ENCODE measurements at places on chromosomes 7 and 10. TPM values are rescaled to one million over a fixed set of nuclear protein-coding genes. Genes with fewer than 3 reads are reported as not detected.

Gene UCMA
- total RNA-seq, result not detected

Gene NRP1
- total RNA-seq, result 51.2 TPM

Gene HIBADH
- total RNA-seq, result 33.2 TPM

Gene WDR11
- 76.0 TPM for total RNA-seq

Gene GRID1
- total RNA-seq, result 0.22 TPM

Gene SLC29A4
- total RNA-seq, result 33.9 TPM

Gene GOLGA7B
- total RNA-seq, result 0.07 TPM

Gene CALML3
- total RNA-seq, result 0.07 TPM

Gene PLEKHS1
- total RNA-seq, result not detected

Gene C10orf105
- total RNA-seq, result 0.11 TPM

Data from mesothelial cell of epicardium (in vitro differentiated cells).